ENCODE measurements at places on chromosomes 13 and 19.

DNA sequence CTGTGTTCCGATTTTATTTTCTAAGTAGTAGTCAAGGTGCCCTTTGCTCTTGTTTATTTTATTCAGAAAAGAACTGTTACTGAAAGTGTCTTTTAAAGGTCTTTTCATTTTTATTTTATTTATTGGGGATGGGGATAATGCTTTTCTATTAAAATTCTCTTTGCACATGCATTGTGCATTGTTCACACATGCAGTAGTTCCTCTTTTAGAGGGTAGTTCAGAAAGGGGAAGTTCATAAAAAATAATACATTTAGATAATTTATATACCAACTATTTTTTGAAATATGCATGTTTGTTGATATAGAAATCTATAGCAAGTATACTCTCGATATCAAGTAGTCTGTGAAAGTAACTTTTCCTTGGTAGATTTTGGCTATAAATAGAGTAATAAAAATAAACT lies 3.5 kb downstream of the GPC5 start:
- DNase-seq: no peak

GRCh38 chr13:114054264-114054663 lies 78.2 kb downstream of the RASA3 start:
- DNase-seq: no peak

- DNase-seq: no peak
Observed at GRCh38 chr13:112889351-112890290, 79.4 kb upstream of the MCF2L start.

GRCh38 chr19:30366282-30366681 lies 5.9 kb upstream of the ZNF536 start:
- no peak for DNase-seq

- DNase-seq: no peak
Observed at GRCh38 chr13:32045982-32046785, 14.6 kb downstream of the FRY start.

GRCh38 chr13:113666329-113666670 lies 719 bp upstream of the GRK1 start:
- no peak for DNase-seq

DNA sequence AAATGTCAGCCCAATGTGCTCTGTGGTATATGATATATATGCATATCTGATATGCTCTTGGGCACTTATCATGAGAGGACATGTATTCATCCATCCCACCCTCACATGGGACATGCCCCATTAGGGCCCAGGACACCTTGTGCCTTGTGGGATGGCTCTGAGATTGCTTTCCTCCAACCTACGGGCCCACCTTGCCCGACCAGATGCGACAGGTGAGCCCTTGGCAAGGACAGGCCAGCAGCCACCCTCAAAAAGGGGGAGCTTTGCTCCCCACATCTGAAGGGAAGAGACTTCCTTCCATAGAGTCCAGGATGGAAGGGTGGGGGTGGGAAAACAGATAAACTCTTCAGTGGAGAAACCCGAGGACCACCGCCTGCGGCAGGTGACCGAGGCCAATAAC lies 58.6 kb downstream of the SLC7A1 start:
- DNase-seq: no peak

- no peak for DNase-seq
Observed at GRCh38 chr19:2491130-2491801, 15.3 kb downstream of the GADD45B start.

DNA sequence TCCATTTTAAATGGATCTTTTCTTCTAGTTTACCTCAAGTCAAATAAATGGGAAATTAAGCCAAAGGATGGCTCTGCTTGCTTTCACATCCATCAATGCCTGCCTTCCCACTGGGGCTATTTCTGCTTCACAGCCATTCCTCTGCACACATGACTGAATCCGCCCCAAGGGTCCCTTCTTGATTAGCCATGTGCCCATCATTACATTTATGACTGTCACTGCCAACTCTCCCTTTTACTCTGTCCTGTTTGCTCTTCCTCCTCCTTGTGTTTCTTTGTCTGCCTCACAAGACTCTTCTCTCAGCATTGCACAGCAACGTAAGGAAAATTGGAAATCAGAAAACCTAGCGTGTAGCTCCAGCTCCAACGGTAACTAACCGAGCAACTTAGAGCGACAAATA lies 410.2 kb downstream of the TBC1D4 start:
- DNase-seq: no peak

GRCh38 chr19:33840783-33841182 lies 44.1 kb downstream of the KCTD15 start:
- DNase-seq: no peak

DNA sequence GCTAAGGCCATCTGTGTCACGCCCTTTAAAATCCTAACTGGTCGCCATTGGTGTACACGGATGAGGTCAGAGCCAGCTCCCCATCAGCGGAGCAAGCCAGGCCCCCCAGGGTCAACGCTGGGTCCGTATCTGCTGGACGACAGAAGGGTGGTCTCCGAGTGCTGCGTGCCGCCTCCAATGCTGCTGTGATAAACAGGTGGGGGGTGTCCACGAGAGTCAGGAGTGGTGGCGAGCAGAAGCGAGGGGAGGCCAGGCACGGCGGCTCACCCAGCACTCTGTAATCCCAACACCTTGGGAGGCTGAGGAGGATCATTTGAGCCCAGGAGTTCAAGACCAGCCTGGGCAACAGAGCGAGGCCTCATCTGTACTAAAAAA lies 30.8 kb upstream of the CACTIN start:
- no peak for DNase-seq

DNA sequence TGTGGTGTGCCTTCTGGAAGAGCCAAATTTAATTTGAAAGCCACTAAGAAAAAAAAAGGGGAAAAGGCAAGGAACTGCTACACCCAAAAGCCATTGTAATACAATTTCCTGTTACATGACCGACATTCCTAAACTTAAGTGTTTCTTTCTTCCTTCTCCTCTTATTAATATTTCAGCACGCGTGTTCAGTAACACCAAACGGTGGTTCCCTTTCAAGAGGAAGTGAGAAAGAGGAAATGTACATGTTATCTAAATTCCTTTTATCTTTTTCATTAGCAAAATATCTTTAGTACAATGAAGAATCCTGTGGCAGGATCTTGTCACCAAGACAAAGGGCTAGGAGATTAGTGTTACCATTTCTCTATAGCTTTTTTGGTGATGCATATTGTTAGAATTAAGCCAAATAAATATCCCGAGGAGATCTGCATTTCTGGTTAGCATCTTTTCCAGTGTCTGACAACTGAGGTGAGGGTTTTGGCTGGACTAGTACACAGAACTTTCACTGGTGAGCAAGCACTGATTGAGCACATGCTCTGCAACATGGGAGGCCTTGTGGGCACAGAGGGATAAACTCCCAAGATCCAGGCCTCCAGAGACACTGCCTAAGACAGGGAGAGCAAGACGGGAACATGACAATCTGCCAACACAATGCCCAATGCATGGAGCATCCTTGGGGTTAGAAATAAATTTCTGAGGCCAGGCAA lies 22.1 kb downstream of the LATS2 start:
- DNase-seq: no peak

GRCh38 chr19:34320277-34320676 lies 44.7 kb upstream of the GPI start:
- DNase-seq: no peak

- DNase-seq: no peak
Observed at GRCh38 chr13:110070511-110071120, 236.3 kb downstream of the COL4A1 start.

DNA sequence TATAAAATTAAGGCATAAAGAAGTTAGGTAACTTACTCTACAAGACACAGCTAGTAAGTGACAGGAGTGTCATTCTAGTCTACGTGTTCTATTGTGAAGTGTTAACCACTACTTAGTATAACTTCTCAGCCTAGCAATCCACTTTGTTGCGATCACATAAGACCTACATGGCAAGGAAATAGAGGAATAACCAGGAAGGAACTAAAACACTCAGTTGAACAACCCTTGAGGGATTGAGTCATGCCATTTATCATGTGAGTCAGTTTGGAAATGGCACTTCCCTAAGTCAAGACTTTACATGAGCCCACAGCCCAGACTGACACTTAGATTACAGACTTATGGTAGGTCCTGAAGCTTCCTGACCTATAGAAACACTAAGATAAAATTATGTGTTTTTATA lies 279.5 kb upstream of the PCDH20 start:
- no peak for DNase-seq

GRCh38 chr19:38676023-38676877 lies 28.8 kb downstream of the ACTN4 start:
- DNase-seq: no peak

DNA sequence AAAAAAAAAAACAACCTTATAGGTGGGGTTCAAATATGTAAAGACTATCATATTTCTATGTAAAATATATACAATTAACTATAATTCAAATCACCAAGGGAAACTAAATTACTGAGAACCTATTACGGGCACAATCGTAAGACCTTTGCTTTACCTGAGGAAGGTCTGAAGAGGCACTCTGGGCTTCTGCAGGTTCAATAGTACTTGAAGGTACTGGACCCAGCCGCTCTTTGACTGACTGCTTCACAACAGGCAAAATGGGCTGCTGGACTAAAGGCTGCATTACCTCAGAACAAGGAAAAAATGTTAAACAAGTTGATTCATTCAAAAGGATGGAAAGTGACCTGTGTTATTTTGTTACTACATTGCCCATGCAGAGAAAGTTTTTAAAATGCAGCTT lies 51.8 kb downstream of the RBM26 start:
- no peak for DNase-seq

DNA sequence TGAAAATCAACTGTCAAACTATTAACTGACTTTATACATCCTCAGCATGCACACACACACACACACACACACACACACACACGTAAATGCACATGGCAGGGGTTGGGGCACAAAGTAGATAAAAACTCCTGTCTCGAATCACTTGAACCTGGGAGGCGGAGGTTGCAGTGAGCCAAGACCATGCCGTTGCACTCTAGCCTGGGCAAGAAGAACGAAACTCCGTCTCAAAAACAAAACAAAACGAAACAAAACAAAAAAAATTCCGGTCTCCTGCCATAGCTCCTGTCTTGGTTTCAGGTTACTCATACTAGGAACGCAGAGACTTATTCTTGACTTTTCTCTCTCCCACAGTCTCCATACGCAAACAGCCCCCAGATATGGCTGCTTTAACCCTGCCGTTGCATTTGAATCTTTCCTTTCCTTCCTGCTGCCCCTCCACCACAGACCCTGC lies 148.9 kb downstream of the SHISA2 start:
- DNase-seq: no peak

DNA sequence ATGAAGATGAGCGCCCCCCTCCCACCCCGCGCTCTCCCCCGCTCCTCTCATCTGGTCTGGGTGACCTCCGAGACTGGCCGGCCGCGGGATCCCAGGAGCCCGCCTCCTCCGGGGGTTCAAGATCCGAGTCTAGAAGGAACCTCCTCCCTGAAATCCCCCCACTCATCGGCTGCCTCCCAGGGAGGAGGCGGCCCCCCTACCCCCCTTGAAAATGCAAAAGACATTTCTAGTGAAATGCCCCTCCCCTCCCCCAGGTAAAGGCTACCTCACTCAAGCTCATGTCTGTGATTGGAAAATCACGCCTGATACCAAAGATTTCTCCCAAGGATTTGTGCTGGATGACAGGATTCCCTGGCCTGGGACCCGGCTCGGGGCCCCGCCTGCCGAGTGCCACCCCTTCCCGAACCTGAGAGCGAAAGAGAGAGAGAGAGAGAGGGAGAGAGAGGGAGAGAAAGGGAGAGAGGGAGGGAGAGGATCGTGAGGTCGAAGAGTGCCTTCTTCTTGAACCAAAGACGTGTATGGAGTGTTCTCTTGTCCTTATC lies 23.4 kb downstream of the ONECUT3 start:
- no peak for DNase-seq

GRCh38 chr19:55247621-55248099 lies 11.2 kb downstream of the PPP6R1 start:
- DNase-seq: no peak

DNA sequence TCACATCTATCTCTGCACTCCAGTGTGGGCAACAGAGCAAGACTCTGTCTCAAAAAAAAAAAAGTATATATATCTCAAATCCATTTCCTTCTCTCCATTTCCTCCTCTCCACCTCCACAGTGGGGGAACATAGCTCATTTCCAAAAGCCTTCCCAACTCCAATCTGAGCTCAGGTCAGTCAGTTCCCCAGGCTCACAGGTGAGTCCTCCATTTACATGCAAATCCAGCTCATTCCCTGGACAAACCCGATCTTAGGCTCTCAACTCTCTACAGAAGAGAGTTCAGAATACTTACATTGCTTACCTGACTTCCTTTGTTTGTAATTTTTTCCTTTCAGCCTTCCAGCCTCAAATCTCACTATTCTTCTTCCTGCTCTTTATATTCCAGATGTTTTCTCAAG lies 518.3 kb downstream of the GPC6 start:
- no peak for DNase-seq

GRCh38 chr13:41962994-41963393 lies 2.1 kb upstream of the VWA8 start:
- no peak for DNase-seq

- no peak for DNase-seq
Observed at GRCh38 chr19:45050036-45050435, 11.2 kb downstream of the CLASRP start.

DNA sequence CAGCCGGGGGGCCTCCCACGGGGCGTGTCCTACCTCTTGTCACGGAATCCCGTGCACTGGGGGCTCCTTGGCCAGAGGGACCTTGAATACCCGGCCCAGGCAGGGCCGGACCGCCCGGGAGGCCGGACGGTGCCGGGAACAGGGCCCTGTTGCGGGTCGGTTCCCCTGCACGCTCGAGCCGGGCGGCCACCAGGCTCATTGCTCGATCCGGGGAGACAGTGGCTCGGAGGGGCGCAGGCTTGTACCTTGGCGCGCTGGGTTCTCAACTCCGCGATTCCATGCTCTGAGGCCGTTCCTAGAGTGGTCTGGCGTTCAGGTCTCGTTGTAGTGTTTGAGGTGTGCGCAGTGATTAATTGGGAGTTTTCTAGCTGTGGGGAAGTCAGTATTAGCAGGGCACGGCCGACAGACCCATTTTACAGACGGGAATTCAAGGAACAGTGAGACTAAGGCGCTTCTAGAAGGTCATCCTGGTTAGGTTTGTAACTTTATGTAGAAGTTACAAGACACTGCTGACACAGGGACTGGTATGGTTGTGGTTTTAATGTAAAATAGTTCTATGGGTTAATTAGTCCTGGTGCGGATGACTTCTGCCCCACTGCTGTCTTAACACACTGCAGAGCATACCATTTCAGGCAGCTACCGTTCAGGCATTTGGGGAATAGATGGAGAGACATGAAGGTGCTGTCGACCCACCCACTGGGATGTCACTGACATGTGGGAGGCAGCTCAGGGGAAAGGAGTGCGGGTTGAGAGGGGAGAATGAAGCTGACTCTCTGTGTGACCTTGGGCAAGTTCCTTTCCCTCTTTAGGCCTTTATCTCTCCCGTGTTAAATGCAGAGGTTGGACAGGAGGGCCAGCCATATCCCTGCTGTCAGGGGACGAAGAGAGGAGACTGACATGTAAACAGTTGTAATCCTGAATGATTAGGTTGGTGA lies 592 bp downstream of the CLPTM1 start:
- DNase-seq: no peak

DNA sequence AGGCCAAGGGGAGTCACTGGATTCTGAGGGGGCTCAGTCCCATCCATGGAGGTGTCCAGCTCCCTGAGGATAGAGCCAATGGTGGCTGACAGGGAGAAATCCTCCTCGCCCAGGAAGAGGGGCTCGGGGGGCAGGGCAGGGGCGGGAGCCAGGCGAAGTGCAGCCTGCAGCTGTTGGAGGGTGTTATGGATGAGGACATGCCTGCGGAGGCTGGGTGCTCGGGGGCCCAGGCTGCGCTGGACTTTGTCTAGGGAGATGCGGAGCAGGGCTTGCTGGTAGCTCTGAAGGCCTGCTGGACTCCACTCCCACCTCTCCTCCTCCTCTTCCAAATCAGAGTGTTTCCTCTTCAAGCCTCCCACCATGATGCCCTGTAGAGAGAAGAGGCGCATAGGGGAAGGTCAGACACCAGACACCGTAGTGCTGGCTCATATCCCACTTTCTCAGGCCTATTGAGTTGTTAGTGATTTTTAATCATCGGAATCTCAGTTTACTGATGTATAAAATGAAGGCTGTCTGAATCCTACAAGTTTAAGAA lies 2.3 kb downstream of the SERTAD3 start:
- no peak for DNase-seq

Data from activated effector memory CD4-positive, alpha-beta T cell treated with Interleukin-2 at 50 U/mL for 16 hours (primary cell).